Activated T-cell treated with anti-CD3 and anti-CD28 coated beads for 24 hours (primary cell): ENCODE measurements at places on chromosomes 6 and 20.
A peak's percentile ranks its signal among the peaks of the same experiment; 100 is the strongest.

DNA sequence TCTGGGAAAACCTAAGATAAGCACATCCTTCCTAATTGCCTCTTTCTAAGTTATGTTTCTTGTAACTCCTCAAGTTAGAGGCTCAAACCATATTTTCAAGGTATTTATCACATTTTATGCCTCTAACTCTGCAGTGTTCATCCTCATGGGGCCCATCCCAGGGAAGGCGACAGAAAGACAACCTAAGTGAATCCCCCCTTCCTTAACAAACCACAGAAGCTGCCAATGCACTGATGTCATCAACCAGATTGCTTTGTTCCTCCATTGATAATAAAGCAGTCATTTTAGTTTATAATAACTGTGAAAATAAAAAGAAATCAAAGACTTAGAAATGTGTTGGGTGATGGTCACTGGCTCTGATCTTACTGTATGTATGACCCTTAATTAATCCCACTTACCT, 119.5 kb upstream of the TCF21 start:
- DNase-seq = no peak

DNA sequence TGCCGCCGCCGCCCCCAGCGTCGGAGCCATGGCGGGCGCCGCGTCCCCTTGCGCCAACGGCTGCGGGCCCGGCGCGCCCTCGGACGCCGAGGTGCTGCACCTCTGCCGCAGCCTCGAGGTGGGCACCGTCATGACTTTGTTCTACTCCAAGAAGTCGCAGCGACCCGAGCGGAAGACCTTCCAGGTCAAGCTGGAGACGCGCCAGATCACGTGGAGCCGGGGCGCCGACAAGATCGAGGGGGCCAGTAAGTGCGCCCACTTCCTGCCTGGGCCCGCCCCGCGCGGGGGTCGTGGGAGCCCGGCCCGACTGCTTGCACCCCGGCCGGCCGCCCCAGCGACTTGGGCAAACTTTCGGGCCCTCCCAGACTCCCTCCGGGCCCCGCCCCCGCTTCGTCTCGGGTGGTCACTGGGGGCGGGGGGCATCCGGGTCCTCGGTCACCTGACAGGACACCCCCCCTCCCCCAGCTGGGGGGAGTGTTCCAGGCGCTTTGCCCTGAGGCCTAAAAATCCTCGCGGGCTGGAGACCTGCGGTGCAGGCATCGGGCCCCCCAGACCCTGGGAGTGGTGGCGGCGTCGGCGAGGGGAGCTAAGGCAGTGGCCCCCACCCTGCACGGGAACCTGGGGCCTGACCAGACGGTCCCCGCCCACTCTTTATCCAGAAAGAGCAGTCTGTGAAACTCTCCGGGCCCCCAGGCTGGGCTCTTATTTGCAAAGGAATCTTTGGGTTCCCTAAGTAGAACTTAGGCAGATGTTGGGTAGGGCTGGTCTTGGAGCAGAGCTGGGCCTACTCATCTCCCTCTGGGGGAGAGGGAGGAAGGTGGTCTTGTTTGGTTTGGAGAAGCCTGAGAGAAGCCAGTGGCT, 501 bp downstream of the PLCG1 start:
- DNase-seq = peak; percentile 45

- DNase-seq = no peak
These were observed 85.5 kb downstream of the BMP6 start for GRCh38 chr6:7811441-7811840.

DNA sequence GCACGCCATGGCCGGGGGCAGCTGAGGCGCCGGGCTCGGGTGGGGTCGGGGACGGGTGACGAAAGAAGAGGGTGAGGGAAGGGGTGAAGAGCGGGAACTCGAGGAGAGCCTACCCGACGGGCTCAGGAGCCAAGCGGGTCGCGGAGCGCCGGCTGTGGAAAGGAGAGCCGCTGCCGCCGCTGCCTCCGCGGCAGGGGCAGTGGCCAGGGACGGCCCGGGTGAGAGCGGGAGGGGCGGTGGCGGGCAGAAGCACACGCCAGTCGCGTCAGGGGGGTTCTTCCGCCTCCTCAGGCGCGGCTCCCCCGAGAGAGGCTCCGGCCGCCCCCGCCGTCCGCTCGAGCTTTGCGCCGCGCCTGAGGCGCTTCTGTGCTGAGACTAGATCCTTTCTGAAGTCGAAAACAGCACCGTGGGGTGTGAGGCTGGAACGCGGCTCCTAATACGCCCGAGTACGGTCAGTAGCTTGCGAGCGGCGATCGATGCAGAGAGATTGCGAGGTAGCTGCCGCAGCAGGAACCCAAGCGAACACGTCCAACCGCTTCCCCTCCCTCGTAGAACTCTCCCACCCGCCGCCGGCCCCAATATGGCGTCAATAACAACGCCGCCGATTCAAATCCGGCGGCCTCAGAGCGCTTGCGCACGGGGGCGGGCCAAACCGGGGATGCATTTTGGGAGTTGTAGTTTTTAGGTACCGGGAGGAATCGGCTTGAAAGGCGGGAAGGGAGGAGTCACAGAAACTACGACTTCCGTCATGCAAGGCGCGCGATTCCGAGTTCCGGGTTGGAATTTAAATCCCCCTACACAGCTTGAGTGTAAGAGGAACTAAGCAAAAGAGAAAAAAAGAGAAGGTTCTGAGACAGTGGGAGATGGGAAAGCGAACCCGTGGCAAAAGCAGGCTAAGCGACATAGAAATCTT, at the start of gene AKIRIN2:
TSS of gene AKIRIN2 (minus strand) at position 558 of the 913 bp plus-strand sequence. CDS start at position 9, 549 bp downstream.
- DNase-seq = peak; percentile 96

GRCh38 chr6:156952401-156952800, 175.2 kb downstream of the ARID1B start:
- no peak for DNase-seq

DNA sequence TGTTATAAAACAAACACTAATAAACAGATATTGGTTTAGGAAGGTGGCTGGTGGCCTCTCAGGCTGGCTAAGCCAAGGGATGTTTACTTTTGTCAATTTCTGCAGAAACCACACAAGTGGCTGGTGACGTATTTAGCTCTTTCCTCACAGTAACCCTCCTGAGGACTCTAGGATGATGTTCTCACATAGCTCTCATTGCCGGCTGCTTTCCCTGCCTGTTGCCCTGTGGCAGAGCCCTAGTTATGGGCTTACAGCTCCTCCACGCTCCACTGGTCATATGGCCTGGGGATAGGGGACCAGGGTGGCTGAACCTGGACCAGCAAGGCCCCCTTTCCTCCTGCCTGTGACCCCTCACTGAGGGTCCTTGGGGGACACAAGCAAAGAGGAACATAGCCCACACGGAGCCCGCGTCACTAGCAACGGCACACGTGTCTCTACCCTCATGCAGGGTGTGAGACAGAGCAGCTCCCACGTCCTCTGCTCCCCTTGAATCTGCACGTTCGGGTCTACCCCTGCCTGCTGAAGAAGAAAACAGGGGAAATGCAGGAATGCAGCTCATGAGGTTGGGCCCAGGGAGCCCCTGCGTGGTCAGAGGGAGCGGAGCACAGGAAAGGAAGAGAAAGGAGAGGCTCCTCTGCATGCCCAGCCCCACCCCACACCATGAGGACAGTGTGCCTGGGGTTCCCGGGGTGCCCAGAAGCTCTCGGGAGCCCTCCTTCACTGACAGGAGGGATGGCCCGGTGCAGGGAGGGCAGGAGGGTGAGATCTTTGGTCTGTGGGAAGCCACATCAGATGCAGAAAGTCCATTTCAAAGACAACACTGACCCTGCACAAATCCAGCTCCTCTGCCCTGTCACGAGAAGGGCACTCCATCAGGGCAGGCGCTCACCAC, 13.9 kb downstream of the RAMACL start:
- DNase-seq = no peak

GRCh38 chr6:75666592-75666991, 64.9 kb downstream of the SENP6 start:
- DNase-seq = no peak

DNA sequence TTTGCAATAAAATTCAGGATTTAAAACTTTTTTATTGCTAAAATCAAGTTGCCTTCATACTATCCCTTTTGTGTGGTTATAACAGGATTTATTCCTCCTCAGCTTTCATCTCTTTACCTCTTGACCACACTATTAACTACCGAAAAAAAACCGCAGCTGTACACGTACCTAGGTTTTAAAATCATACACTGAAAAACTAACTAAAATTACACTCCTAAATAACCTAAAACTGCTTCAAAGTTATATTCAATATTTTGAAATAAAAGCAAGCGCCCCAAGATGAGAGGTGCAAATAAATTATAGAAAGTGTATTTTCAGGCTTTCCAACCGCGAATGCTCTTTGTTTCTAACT, 1.4 kb downstream of the MPC1 start:
- DNase-seq = no peak

GRCh38 chr20:33009214-33010132, 2.0 kb downstream of the BPIFB2 start:
- no peak for DNase-seq

DNA sequence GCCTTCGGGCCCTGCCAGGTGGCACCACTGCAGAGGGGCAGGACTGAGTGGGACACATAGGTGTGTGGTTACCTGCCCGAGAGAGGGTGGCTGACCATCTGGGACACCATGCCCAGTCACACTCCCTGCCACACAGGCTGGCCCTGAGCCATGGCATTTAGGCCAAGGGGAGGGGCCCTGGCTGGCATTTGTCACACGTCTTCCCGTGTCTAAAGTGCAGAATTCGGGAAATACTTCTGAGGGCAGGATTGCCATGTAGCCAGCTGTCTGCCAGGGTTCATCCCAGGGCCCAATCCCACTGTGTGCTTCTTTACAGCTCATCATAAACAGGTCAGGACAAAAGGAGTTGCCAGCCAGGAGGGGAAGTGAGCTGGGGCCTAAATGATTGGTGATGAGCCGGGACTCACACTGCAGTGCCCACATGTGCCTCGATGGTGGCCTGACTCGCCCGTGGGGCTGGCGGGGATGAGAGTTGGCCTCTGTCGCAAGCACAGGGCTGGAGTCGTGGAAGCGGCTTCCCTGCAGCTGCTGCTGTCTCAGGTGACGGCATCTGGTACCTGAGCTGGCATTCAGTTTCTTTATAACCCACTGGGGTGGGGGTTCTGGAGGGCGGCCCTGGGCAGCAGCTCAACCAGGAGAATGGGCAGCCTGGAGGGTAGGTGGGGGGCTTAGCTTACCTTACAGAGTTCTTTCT, 5.9 kb upstream of the UNC93A start:
- DNase-seq = no peak

- DNase-seq = no peak
These were observed 99.0 kb downstream of the TAF4 start for GRCh38 chr20:61966492-61967244.

- DNase-seq = no peak
These were observed 15.9 kb downstream of the KIF25 start for GRCh38 chr6:168013250-168013915.

DNA sequence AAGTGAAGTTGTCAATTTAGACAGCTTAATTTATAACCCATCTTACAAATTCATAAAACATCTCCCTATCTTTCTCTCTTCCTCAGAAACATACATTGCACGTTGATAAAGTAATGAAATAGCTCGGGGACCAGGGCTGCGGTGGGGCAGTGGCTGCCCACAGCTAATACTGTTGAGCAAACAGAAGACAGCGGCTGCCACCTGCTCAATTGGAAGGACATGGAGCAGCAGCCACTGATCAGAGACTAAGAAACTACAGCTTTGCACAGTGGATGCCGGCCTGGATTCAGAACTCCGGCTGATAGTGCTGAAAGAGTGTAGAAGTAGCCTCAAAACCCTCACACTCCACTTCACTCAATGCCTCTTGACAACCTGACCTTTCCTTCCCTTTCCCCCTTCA, 157.9 kb upstream of the PDE10A start:
- DNase-seq = no peak

DNA sequence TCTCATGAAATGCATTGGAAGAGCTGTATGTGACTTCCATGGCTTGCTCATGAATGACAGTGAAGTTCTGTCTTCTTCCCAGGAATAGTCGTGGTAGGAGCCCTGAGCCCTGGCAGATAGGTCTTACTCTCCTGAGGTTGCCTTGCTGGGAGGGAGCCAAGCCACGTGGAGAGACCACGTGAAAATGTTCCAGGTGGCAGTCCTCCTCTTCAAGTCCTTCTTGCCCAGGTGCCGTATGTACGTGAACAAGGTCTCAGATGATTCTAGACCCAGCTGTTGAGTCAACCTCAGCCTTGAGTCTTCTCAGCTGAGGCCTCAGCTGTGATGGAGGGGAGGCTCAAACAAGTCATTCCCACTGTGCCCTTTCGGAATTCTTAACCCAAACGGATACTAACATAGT, 192.4 kb upstream of the PRDM1 start:
- no peak for DNase-seq

- no peak for DNase-seq
These were observed 47.9 kb upstream of the EPB41L1 start for GRCh38 chr20:36106606-36107005.

- DNase-seq = peak; percentile 28
These were observed 916 bp downstream of the TRIM27 start for GRCh38 chr6:28922821-28923317.

DNA sequence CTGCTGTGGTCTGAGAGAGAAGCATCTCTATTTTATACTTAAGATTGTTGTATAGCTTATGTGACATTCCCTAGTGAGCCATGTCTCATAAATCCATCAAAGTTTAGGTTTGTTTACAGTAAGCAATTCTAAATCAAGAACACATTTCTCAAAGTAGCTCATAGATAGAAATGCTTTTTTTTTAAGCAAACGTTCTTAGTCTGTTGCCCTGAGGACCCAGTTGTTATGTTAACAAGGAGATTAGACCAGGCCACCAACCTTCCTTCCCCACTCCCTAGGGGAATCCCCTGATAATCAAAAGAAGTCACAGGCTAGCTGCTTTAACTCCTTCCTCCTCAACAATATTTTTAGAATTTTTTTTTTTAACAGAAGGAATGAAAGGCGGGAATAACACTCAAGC, 169.0 kb downstream of the FUT9 start:
- no peak for DNase-seq

GRCh38 chr6:106473812-106474211, 113.3 kb downstream of the CRYBG1 start:
- DNase-seq = no peak

GRCh38 chr20:1392443-1392692, 486 bp downstream of the FKBP1A start:
- DNase-seq = no peak

DNA sequence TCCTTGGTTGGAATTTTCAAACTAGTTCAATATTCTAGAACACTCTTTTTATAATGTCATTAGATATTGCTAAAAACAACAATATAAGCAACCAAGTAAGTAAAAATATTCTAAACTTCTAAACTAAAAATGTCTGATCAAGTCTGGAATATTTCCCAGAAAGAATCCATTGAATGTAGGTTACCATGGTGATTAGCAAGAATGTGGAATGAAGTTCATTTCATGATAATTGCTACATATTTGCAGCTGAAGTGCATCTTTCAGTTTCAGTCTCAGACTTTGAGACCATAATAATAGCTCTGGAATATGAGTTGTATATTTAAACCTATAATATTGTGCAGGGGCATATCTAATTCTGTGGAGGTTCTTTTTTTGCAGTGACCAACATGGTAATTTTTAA, 61.0 kb upstream of the NKAIN2 start:
- DNase-seq = no peak

- DNase-seq = no peak
These were observed 386.7 kb downstream of the TFAP2A start for GRCh38 chr6:10028222-10028621.

DNA sequence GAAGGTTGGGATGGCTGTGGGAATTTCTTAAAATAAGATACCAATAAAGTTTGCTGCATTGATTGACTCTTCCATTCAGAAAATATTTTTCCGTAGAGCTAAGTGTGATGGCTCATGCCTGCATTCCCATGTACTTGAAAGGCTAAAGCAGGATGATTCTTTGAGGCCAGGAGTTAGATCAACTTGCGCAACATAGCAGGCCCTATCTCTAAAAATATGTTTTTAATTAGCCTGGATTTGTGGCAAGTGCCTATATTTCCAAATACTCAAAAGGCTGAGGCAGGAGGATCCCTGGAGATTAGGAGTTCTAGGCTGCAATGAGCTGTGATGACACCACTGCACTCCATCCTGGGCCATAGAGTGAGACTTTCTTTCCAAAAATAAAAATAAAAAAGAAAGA, 431.2 kb upstream of the PTCHD4 start:
- DNase-seq = no peak
